ENCODE measurements at places on chromosomes 6 and 20.

- DNase-seq: no peak
Observed at GRCh38 chr6:152099446-152100182, 292.1 kb downstream of the ESR1 start.

DNA sequence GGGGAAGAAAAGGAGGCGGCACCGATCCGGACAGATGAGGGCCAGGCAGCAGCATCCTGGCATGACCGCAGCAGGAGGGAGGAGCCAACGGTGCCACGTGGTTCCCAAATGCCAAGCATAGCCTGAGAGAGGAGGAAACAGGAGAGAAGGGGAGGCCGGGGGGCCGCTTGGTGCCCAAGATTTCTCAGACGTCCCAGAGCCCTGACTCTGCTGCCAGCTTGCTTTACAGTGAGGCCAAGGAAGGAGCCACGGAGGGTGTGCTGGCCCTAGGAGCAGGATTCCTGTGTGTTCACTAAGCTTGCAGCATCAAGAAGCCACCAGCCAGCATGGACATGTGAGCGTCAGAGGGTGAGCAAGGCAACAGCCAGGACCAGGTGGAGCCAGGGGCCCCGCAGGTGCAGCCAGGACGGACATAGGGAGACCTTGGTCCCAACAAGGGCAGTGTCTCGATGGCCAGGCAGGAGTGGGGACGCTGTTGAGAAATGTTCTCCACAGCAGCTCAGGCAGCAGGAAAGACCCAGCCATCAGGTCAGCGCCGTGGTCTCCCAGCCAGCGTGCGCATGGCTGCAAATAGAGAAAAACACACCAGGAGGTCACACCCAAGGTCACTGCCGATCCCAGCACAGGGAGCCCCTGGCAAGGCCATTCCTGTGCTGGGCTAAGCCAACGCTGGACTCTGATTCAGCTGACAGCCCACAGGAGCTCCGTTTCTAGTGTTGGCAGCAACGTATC, 143.7 kb downstream of the DLL1 start:
- DNase-seq: no peak

- no peak for DNase-seq
Observed at GRCh38 chr6:6812427-6812826, 223.9 kb downstream of the LY86 start.

DNA sequence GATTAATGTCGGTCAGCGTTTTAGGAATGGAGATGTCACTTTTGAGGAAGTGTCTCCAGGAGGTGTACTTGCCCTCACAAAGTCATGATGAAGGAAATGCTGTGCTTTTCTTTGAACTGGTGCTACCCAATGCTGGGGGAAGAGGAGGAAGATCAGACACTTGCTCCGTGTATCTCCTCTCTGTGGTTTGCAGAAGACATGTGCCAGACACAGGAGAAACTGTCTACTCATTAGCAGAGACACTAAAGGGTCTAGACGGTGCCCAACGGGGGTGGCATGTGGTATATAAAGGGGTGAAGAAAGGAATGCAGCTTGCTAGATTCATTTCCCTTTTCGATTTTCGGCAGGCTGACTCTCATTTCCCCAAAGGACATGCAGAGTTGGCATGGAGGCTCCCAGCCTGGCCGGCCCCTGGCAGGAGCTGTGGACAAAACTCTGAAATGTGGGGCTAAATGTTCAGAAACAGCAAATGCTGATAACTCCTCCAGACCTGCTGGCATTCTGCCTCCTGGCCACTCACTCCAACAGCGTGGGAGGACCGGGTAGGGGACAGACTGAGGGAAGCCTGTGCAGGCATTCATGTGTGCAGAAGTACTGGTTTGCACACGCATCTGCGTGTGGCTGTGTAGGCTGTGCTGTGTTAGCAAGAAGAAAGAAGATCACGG, 59.6 kb upstream of the QKI start:
- no peak for DNase-seq

DNA sequence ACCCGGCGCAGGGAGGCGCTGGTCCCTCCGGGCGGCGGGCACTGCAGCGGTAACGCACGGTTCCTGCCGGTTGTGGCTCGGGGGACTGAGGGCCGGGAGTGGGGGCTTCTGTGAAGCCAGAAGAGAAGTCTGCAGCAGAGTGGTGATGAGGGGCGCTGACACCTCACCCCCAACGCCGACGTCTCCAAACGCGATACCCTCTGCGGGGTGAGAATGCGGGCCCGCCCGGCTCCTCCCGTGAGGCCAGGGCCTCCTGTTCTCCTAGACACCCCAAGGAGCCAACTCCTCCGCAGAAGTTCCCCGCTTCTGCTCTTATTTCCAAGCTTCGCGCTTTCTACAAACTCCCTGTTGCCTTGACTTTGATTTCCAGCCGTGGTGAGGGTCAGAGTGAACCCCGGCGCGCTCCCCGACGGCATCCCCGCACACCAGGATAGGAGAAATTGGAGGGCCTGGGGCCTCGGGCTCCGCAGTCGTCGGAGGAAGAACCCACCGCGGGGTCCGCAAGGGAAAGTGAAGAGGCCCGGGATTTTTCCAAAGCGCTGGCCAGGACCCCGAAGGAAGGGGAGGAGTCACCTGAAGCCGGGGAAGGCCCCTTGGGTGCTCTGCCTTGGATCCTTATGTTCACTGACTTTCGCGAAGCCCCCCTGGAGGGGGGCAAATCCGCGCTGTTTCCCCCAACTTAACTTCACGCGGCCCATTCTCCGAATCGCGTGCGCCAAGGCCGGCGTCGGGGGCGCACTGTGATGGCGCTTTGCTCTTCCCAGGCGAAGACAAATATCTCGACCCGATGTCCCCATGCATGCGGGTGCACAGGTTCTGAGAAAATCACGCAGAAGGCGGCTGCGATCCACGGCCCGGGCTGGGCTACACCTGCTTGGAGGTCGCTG, 3.1 kb upstream of the INSM1 start:
- no peak for DNase-seq

DNA sequence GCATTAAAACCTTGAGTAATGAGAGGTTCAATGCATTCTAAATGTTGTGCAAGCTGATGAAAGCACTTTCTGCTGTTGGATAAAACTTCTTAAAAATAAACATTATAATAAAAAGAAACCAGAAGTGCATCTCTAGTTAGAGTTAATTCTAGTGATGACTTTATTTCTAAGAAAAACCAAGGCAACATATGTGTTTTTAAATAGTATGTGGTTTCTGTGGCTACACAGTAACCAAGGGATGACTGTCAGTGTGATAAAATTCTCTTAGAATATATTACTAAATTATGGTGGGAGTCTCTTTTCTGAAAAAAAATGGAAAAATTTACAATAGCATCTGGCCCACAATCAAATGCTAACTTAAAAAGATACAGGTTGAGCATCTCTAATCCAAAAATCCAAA, 117.0 kb downstream of the ME1 start:
- no peak for DNase-seq

GRCh38 chr6:161319231-161319630, 45.4 kb upstream of the AGPAT4 start:
- no peak for DNase-seq

GRCh38 chr20:47031004-47031403, 136.4 kb downstream of the EYA2 start:
- DNase-seq: no peak

DNA sequence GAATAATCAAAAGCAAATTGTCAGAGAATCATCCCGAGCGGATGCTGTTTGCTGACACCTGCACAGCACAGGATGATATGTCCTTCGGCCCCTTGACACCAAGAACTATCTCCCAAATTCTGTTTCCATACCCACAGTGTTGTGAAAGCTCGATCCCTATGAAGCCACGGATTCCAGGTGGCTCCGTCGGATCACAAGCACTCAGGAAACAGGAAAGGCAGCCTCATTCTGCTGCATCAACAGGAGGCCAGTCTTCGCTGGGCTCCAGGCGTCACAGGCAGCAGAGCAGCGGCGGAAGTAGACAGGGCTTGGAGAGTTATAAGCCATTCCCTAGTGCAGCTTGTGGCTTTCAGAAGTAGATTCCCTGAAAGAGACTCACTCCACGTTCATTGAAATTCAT, 342.3 kb downstream of the C6orf118 start:
- DNase-seq: no peak

- DNase-seq: no peak
Observed at GRCh38 chr6:37202788-37203491, 33.0 kb downstream of the PIM1 start.

- DNase-seq: no peak
Observed at GRCh38 chr20:32622585-32623468, 37.7 kb upstream of the NOL4L start.

DNA sequence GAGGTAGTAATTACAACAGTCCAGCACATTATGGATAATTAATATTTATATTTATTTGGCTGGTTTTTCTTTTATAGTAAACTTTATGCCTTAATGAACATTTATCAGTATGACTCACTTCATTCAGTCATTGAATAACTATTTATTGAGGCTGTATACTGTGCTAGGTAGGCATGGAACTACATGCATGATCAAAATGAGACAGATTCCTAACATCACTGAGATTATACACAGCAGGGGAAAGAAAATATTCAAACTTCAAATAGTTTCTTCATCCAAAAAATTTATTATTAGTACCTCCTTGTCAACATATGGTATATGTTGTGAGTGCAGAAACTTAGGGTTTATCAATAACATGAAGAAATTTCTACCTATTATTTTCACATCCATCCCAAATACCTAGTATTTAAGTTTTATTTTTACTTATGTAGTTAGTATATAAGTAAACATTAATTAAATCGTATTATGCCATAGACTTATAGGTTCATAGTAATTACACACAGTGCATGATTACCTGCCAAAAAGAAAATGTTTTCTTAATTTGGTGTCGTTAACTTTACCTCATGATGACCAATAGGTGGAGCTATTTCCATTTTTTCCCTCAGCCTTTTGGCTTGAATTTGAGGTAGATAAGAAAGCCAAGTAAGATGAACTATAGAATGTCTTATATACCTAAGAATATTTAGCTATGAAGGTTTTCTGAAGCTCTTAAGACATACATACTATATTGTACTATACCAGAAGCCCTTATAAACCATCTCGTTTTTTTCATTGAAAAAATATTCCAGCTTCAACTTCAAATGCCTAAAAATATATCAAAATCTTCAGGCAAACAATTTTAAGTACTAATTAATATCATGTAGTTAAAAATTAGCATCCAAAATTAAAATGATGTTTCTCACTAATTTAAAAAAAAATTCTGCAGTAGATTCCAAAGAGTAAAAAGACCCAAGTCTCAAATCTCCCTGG, 12.5 kb upstream of the TMEM30A start:
- DNase-seq: peak; percentile 71

DNA sequence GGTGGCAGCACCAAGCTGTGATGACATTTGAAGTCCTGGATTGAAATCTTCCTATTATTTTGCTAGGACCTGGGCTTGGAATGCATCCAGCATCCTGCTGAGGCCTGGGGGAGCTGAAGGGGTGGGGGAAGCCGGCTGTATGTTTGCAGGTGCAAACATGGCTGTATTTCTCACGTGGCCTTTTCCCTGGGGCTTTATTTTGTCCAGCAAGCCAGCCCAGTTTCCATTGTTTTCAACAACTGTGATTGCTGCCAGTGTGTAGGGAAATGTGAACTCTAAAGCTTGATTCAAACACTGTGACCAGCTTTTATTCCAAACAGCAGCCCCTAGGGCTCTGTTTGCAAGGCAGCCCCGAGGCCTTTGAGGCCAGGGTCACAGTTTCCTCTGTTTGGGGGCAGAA, 683.0 kb downstream of the DHX35 start:
- no peak for DNase-seq

- DNase-seq: no peak
Observed at GRCh38 chr20:5297280-5298004, 19.3 kb downstream of the PROKR2 start.

DNA sequence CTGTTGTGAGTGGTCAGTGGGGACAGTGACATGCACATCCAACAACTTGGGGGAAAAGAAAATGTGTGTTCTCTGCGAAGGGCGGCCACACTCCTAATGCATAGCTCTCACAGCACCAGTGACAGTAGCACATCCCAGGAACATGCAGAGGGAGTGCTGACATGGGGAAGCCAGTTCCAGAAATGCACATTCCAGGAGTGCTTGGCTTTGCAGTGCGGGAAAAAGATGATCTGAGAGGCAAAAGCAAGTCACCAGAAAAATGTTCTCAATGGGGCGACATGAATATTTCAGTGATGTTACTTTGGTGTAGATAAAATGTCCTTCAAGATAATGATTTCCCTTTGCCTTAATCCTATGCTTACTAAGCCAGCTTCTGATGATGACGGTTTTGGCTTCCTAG, 42.9 kb upstream of the PDE10A start:
- DNase-seq: no peak

DNA sequence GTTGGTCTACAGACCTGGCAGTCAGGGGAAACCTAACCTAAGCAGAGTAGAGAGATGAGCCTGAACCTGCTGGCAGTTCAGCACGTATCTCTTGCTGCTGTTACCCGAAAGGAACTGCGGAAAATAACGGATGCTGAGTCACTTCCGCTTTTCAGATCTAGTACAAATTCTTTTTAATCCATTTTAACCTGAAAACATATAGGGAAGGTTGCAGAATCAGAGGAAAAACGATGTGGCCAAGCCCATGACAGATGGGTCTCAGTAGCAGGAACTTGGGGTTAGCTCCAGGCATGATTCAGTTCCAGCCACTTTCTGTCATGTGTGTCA, 351.9 kb upstream of the PRND start:
- DNase-seq: no peak

DNA sequence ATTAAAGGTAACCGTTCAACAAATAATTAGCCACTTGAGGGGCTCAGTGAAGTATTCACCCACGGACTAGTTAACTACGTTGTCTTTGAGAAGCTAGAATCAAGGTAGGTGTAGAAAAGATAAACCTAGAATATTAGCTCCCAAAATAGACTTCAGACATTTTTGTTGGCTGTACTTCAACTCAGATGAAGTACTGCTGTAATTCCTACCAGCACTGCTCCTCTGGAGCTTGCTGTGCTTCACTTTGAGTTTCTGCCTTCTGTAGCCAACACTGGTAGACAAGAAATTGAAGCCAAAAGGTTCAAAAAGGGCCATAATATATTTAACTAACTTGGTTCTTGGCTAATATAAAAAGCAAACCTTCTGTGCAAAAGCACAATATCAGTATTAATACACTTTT, 18.8 kb upstream of the SDHAF4 start:
- no peak for DNase-seq

- no peak for DNase-seq
Observed at GRCh38 chr20:51656726-51657260, 111.4 kb downstream of the ATP9A start.

Data from Jurkat, Clone E6-1 (cell line).